ENCODE measurements at places on chromosomes 6 and 20. TPM values are rescaled to one million over a fixed set of nuclear protein-coding genes. Genes with fewer than 3 reads are reported as not detected.

DNA sequence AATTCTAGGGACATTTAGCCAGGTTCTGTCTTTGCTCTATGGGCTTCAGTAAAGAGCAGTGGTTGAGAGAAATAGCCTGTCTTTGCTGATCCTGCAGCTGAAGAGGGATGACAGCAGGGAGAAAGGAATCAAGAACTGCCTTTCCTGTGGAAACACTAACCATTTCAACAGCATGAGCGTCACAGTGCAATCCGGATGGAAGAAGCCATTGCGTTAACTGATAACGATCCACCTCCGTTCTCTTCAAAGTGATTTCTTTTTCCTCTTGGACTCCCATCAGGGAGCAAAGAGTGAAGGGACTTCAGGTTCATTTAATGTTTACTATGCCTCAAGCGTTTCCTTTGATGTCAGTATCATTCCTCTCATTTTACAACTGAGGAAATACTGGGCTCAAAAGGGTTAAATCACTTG, 35.2 kb upstream of the EEF1E1 start:
- no peak for DNase-seq
- peaks cover 9% of the 10 kb centered on the region for H3K27me3 ChIP-seq
- H3K36me3 ChIP-seq = no peaks in the 10 kb centered on the region
- no peak overlapping the region for H3K27ac ChIP-seq
- H3K4me1 ChIP-seq = no peaks in the 10 kb centered on the region
- H3K4me3 ChIP-seq = no peak overlapping the region

The MYBL2 gene
- total RNA-seq = 0.97 TPM

- H3K36me3 ChIP-seq = no peaks in the 10 kb centered on the region
- no peaks in the 10 kb centered on the region for H3K4me1 ChIP-seq
- no peaks in the 10 kb centered on the region for H3K27me3 ChIP-seq
- no peak overlapping the region for H3K4me3 ChIP-seq
- H3K27ac ChIP-seq = no peak overlapping the region
Observed at GRCh38 chr6:94769197-94769596, 808.1 kb upstream of the MANEA start.

The NMBR gene
- not detected for total RNA-seq

The SALL4 gene
- total RNA-seq = 0.59 TPM

GRCh38 chr6:22152841-22153240, 144.0 kb downstream of the PRL start:
- no peak overlapping the region for H3K4me3 ChIP-seq
- H3K36me3 ChIP-seq = no peaks in the 10 kb centered on the region
- H3K27ac ChIP-seq = no peak overlapping the region
- no peak for DNase-seq
- peaks cover 26% of the 10 kb centered on the region for H3K4me1 ChIP-seq

GRCh38 chr6:16420715-16421461, 182.5 kb downstream of the GMPR start:
- DNase-seq = no peak
- H3K4me3 ChIP-seq = no peak overlapping the region
- H3K36me3 ChIP-seq = no peaks in the 10 kb centered on the region
- H3K27me3 ChIP-seq = no peaks in the 10 kb centered on the region

The VNN1 gene
- 0.83 TPM for total RNA-seq

- no peak overlapping the region for H3K27ac ChIP-seq
- no peaks in the 10 kb centered on the region for H3K4me1 ChIP-seq
- no peak overlapping the region for H3K4me3 ChIP-seq
- no peaks in the 10 kb centered on the region for H3K36me3 ChIP-seq
Observed at GRCh38 chr6:66496659-66497058, 789.6 kb upstream of the EYS start.

The FLRT3 gene
- total RNA-seq = 10.1 TPM

The NUP43 gene
- total RNA-seq = 23.1 TPM

GRCh38 chr20:2688041-2688591, 4.5 kb upstream of the EBF4 start:
- H3K4me3 ChIP-seq = no peak overlapping the region
- H3K27ac ChIP-seq = no peak overlapping the region
- peaks cover 10% of the 10 kb centered on the region for H3K4me1 ChIP-seq
- peak; percentile 77 for DNase-seq
- H3K27me3 ChIP-seq = peaks cover 34% of the 10 kb centered on the region
- H3K36me3 ChIP-seq = no peaks in the 10 kb centered on the region

DNA sequence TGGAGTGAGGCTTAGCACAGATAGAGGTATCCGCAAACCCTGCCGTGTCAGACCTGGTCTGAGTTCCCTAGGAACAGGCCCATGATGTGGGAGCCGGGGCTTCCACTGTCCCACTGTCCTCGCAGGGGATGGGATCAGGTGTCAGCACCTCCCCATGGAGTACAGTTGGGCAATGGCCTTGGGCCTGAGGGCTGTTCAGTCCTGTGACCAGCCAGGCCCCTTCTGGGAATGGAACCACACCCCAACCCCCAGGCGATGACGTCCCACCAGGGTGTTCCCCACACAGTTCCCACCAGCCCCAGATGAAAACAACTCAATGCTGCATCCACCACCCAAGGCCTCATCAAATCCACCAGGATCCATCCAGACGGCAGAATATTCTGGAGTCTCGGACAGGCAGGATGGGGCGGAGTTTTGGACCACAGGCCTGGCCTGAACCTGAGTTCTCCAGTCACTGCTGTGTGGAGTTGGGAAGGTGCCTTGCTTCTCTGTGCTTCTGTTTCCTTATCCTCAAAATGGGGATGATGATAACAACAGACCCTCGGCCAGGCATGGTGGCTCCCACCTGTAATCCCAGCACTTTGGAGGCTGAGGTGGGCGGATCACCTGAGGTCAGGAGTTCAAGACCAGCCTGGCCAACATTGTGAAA, 62.2 kb downstream of the UBE2V1 start:
- peaks cover 57% of the 10 kb centered on the region for H3K4me1 ChIP-seq
- DNase-seq = peak; percentile 84
- no peaks in the 10 kb centered on the region for H3K36me3 ChIP-seq
- H3K4me3 ChIP-seq = no peak overlapping the region

DNA sequence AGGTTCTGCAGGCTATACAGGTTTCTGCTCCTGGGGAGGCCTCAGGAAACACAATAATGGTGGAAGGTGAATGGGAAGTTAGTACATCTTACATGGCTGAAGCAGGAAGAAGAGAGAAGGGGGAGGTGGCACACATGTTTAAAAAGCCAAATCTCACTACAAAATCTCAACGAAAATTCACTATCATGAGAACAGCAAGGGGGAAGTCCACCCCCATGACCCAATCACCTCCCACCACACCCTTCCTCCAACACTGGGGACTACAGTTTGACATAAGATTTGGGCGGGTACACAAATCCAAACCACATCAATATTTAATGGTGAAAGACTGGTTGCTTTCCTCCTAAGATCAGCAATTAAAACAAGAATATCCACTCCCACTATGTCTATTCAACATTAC, 13.8 kb upstream of the POLR1H start:
- H3K4me3 ChIP-seq = no peak overlapping the region
- H3K4me1 ChIP-seq = no peaks in the 10 kb centered on the region

DNA sequence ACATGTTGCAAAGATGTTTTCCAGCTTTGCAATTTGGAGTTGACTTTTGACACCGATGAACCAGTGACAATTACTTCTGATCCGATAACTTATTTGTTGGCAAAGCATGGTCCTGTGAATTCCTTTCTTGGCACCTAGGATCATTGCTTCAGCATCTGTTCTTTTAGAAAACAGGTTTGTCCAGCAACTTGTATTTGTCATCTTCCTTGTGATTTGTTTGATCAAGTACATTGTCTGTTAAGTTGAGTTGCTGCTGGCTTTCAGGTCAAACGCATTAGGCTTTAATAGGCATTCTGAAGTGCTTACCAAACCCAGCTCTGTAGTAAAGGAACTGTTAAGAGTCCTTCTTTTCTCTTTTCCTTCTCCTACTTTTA, 192.4 kb upstream of the ZNF217 start:
- H3K27ac ChIP-seq = peak overlapping the region; percentile 78
- peaks cover 41% of the 10 kb centered on the region for H3K4me1 ChIP-seq
- DNase-seq = no peak
- H3K27me3 ChIP-seq = no peaks in the 10 kb centered on the region
- no peaks in the 10 kb centered on the region for H3K36me3 ChIP-seq
- H3K4me3 ChIP-seq = no peak overlapping the region

The SNX9 gene
- total RNA-seq = 30.4 TPM

The TXLNB gene
- 0.59 TPM for total RNA-seq

The ZNF334 gene
- total RNA-seq = 0.76 TPM

The TNFRSF6B gene
- total RNA-seq = 15.3 TPM

The SLC35B3 gene
- total RNA-seq = 8.8 TPM

DNA sequence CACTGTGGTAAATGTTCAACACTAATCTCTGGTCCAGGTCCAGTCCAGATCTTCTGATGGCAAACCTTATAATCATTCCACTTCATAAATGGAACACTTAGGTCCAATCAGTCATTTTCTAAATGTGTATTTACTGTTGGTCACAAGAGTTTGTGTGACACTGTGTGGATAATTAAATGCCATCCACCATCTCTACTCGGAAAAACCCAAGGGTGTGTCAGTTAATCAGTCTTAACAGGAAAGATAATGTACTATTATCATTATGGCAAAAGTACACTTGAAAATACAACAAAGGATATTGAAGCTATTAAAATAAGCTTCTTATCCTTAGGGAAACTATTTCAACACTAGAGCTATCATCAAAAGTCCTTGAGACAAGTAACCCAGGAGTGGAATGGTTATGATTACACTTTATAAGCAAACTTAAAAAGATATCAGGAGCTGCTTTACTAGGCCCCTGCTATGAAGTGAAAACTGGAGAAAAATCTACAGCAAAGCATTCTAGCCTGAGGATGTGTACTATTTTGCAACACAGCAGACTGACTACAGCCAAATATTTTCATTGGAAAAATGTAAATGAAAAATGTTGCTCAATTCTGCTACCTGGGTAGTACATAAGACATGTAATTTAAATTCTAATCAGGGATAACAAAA, 227.9 kb downstream of the LAMA2 start:
- no peak for DNase-seq
- no peak overlapping the region for H3K4me3 ChIP-seq
- H3K4me1 ChIP-seq = peaks cover 5% of the 10 kb centered on the region
- H3K36me3 ChIP-seq = no peaks in the 10 kb centered on the region
- no peaks in the 10 kb centered on the region for H3K27me3 ChIP-seq
- H3K27ac ChIP-seq = no peak overlapping the region

DNA sequence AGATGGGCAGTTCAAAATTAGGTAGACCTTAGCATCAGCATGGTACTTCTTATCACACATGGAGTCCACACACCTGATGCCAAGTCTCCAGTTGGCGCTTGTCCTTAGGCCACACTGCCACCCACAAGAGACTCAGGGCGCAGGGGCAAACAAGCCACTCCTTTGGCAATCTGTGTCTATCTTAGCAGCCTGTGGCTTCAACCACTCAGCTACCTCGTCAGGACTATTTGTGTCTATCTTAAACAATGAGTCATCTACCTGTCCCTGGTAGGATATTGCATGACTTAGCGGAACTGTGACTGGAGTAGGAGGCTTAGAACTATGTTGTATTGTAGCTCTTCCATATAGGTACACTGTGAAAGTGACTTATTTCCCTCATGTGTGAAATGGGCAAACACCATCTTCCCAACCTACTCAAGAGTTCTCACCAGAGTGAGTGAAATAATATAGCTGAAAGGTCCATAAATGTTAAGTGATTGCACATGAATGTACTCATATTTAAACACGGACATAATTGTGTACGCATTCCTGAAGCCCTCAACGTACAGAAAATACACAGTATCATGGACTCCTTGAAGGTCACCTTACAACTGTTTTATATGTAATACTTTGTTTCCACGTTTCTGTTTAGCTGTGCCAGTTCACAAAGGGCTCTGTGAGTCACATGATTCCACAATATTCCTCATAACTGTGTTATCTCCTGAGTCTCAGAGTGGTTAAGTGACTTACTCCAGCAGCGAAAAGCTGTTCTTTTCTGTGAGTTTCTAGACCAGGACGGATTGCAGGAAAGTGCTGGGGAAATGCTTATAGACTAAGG, 1.6 kb downstream of the TRIM27 start:
- H3K27me3 ChIP-seq = no peaks in the 10 kb centered on the region
- DNase-seq = no peak
- H3K4me3 ChIP-seq = peak overlapping the region; percentile 93
- H3K36me3 ChIP-seq = peaks cover 41% of the 10 kb centered on the region
- H3K27ac ChIP-seq = peak overlapping the region; percentile 96
- H3K4me1 ChIP-seq = peaks cover 20% of the 10 kb centered on the region

The NKX2-4 gene
- total RNA-seq = not detected

The COL9A1 gene
- total RNA-seq = not detected

- no peaks in the 10 kb centered on the region for H3K27me3 ChIP-seq
- no peak overlapping the region for H3K27ac ChIP-seq
- H3K4me1 ChIP-seq = peaks cover 7% of the 10 kb centered on the region
- no peaks in the 10 kb centered on the region for H3K36me3 ChIP-seq
- no peak for DNase-seq
- H3K4me3 ChIP-seq = no peak overlapping the region
Observed at GRCh38 chr6:21918041-21918440, 324.5 kb downstream of the SOX4 start.

The OPRM1 gene
- total RNA-seq = not detected

The UBE2V1 gene
- 88.2 TPM for total RNA-seq

The HUS1B gene
- 8.8 TPM for total RNA-seq

The HLA-DQB2 gene
- total RNA-seq = 70.5 TPM

GRCh38 chr20:49280463-49281058, 2.7 kb upstream of the ZNFX1 start:
- peak overlapping the region; percentile 22 for H3K27ac ChIP-seq
- DNase-seq = no peak
- peaks cover 56% of the 10 kb centered on the region for H3K4me1 ChIP-seq

GRCh38 chr6:147248859-147249258, 44.6 kb downstream of the STXBP5 start:
- H3K4me1 ChIP-seq = no peaks in the 10 kb centered on the region
- H3K36me3 ChIP-seq = peaks cover 14% of the 10 kb centered on the region
- H3K27me3 ChIP-seq = no peaks in the 10 kb centered on the region
- no peak for DNase-seq

DNA sequence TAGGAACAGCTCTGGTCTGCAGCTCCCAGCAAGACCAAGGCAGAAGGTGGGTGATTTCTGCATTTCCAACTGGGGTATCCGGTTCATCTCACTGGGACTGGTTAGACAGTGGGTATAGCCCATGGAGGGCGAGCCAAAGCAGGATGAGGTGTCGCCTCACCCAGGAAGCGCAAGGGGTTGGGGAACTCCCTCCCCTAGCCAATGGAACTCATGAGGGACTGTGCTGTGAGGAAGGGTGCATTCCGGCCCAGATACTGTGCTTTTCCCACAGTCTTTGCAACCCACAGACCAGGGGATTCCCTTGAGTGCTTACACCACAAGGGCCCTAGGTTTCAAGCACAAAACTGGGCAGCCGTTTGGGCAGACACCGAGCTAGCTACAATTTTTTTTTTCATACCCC, 21.8 kb downstream of the HDDC2 start:
- no peaks in the 10 kb centered on the region for H3K27me3 ChIP-seq
- DNase-seq = no peak
- no peak overlapping the region for H3K4me3 ChIP-seq
- peaks cover 39% of the 10 kb centered on the region for H3K36me3 ChIP-seq
